HFFc6 (cell line): ENCODE measurements at places on chromosomes 16 and 17.
A peak's percentile ranks its signal among the peaks of the same experiment; 100 is the strongest.

GRCh38 chr17:81438688-81439087 lies 43.4 kb downstream of the BAHCC1 start:
- no peak overlapping the region for H3K27ac ChIP-seq
- H3K4me3 ChIP-seq: no peak overlapping the region
- no peaks in the 10 kb centered on the region for H3K36me3 ChIP-seq
- no peak for DNase-seq

DNA sequence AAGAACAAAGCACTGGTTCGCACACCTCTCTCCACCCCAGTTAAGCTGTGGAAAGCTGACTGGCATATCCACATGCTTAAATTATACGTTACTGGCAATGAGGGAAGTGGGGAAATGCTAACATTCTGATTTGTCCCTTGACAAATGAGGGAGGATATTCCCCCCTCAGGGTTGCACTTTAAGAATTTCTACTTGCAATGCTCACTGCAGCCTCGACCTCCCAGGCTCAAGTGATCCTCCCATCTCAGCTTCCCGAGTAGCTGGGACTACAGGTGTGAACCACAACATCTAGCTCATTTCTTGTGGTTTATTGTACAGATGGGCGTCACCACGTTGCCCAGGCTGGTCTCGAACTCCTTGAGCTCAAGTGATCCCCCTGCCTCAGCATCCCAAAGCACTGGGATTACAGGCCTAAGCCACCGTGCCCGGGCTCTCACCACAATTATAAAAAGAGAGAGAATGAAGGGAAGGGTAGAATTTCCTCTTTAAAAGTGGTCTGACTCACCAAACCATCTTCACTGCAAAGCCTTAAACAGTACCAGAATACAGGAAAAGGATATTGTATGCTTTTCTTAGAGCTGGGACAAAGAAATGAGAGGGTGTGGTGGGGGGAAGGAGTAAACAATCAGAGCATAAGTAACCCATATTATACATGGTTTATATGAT lies 38.9 kb downstream of the KANSL1 start:
- DNase-seq: peak; percentile 21
- peak overlapping the region; percentile 47; the same call in 1 of the 2 replicates for H3K4me3 ChIP-seq
- no peaks in the 10 kb centered on the region for H3K36me3 ChIP-seq
- H3K27me3 ChIP-seq: no peaks in the 10 kb centered on the region
- peaks cover 84% of the 10 kb centered on the region for H3K4me1 ChIP-seq
- peak overlapping the region; percentile 47; the same call in 1 of the 2 replicates for H3K27ac ChIP-seq

- H3K4me1 ChIP-seq: peaks cover 51% of the 10 kb centered on the region
- DNase-seq: no peak
- peaks cover 23% of the 10 kb centered on the region for H3K36me3 ChIP-seq
- H3K27me3 ChIP-seq: peaks cover 9% of the 10 kb centered on the region
- peak overlapping the region; percentile 90 for H3K4me3 ChIP-seq
- peak overlapping the region; percentile 36; the same call in 1 of the 2 replicates for H3K27ac ChIP-seq
These were observed 882 bp upstream of the ATP6V0C start for GRCh38 chr16:2512735-2513404.

DNA sequence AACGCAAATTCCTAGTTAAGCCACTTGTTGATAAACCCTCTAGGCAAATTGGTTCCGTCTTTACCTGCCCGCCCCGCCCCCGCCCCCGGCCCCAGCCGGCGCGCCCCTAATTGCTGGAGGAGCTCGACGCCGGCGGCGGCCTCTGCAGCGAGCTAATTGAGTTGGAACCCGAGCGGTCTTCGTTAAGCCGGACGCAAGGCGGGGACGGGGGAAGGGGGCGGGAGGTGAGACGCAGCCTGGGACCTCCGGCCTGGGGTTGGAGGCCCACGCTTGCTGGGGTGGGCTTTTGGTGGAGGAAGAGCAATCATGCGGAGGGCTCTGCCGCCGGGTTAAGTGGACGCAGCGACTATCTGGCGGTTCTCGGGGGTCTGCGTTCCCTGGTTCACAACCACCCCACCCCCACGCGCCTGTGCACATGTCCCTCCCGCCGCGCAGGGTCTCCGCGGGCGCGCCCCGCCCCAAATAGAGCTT lies 12.7 kb upstream of the FOXF1 start:
- peaks cover 63% of the 10 kb centered on the region for H3K27me3 ChIP-seq
- H3K4me3 ChIP-seq: no peak overlapping the region
- H3K36me3 ChIP-seq: no peaks in the 10 kb centered on the region
- H3K27ac ChIP-seq: no peak overlapping the region
- DNase-seq: no peak

GRCh38 chr16:20846030-20846429 lies 39.7 kb downstream of the REXO5 start:
- H3K36me3 ChIP-seq: peaks cover 8% of the 10 kb centered on the region; the same call in 1 of the 2 replicates
- no peaks in the 10 kb centered on the region; the same call in 1 of the 2 replicates for H3K27me3 ChIP-seq
- peaks cover 16% of the 10 kb centered on the region for H3K4me1 ChIP-seq
- H3K4me3 ChIP-seq: no peak overlapping the region
- H3K27ac ChIP-seq: no peak overlapping the region
- no peak for DNase-seq

GRCh38 chr16:2147981-2148671 lies at the start of gene RAB26:
Gene RAB26, plus strand, starts transcription at chr16:2148625. Its CDS starts 159 bp downstream, at chr16:2148784.
- DNase-seq: no peak
- H3K4me1 ChIP-seq: peaks cover 28% of the 10 kb centered on the region
- H3K27me3 ChIP-seq: peaks cover 22% of the 10 kb centered on the region
- H3K36me3 ChIP-seq: peaks cover 9% of the 10 kb centered on the region
- peak within 1 kb of the TSS; percentile 57 for H3K27ac ChIP-seq

- H3K27me3 ChIP-seq: no peaks in the 10 kb centered on the region
- H3K27ac ChIP-seq: no peak overlapping the region
- DNase-seq: no peak
- H3K4me1 ChIP-seq: peaks cover 56% of the 10 kb centered on the region
These were observed 10.0 kb downstream of the USP32 start for GRCh38 chr17:60381958-60382357.

DNA sequence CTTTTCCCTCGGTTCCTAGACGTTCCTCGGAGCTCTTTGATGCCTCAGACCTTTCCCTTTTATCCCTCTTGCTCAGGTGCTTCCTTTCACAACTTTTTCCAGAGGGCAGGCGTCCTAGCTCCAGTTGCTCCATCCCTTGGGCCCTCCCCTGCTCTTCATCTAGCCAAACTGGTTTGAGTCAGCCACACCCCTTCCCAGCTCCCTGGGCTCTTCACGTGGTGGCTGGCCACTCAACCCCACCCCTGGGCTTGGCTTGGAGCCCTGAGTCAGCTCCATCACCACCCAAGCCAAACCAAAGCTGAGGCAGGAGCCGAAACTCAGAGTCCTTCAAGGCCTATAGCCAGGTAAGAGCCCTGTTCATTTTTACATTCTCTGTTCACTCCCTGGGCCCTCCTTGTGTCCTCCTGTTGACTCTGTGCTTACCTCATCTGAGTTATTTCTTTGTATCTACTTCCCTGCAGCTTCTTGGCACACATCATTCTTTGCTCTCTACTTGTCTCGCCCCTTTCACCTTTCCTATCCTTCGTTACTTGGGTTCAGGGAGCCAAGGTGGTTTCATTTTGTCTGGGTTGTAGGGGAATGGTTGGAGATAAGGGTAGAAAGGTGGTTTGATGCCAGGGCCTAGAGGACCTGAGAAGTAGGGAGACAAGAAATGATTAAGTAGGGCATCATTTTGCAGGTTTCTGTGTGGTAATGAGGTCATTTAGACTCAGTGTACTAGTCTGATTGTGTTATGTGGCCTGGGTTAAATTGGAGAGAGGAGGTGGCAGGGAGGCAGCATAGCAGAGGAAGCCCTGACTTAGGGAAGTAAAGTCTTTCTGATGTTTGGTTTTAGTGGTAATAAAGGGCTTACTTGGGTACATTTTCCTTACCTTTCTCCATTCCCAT lies 7.6 kb upstream of the PHKG2 start:
- H3K27ac ChIP-seq: peak overlapping the region; percentile 87
- DNase-seq: peak; percentile 68
- peaks cover 40% of the 10 kb centered on the region for H3K36me3 ChIP-seq
- peaks cover 8% of the 10 kb centered on the region for H3K27me3 ChIP-seq
- peaks cover 25% of the 10 kb centered on the region for H3K4me1 ChIP-seq

DNA sequence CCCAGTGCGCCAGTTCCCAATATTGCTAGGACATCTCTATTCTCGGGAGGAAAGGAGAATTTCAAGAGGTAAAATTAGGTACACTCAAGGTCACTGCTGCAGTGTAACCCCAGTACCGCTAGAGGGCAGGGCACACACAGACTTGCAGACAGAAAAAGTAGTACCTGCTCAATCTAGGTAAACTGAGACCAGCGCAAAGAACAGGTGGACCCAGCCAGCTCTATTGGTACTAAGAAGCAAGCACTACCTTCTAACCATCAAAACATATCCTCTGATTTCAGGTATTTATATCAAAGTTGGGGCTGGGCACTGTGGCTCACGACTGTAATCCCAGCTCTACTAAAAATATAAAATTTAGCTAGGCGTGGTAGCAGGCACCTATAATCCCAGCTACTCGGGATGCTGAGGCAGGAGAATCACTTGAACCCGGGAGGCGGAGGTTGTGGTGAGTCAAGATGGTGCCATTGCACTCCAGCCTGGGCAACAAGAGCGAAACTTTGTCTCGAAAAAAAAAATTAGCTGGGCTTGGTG lies 3.6 kb upstream of the WDR81 start:
- H3K4me1 ChIP-seq: peaks cover 25% of the 10 kb centered on the region
- DNase-seq: peak; percentile 28
- peak overlapping the region; percentile 16; the same call in 1 of the 2 replicates for H3K27ac ChIP-seq
- no peak overlapping the region for H3K4me3 ChIP-seq

DNA sequence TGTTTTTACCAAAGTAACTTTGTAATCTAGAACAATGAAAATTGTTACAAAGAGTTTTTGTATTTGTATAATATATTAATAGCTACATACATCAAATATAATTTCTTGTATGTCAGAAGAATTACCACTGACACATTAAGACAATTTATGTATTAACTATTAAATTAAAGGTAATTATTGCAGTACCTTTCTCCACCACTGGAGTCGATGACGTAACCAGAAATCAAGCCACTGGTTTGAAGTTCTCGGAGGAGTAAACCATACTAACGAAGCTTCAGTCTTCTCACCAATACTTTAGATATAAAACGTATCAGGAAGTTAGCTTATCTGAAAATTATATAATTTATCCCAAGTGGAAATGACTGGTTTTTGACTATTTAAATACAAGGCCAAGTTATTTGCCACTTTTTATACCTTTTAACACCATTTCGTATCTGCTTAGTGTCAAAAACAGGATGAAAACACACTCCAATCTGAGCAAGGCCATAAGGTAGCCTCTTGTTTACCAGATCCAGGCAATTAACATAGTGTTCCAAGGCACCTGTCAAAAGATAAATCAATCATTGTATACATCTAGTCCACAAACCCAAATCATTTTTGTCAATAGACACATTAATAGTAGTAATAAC lies 4.3 kb downstream of the POLG2 start:
- peaks cover 33% of the 10 kb centered on the region for H3K4me1 ChIP-seq
- H3K27me3 ChIP-seq: peaks cover 20% of the 10 kb centered on the region
- no peak overlapping the region for H3K4me3 ChIP-seq
- peaks cover 31% of the 10 kb centered on the region for H3K36me3 ChIP-seq
- no peak overlapping the region for H3K27ac ChIP-seq

DNA sequence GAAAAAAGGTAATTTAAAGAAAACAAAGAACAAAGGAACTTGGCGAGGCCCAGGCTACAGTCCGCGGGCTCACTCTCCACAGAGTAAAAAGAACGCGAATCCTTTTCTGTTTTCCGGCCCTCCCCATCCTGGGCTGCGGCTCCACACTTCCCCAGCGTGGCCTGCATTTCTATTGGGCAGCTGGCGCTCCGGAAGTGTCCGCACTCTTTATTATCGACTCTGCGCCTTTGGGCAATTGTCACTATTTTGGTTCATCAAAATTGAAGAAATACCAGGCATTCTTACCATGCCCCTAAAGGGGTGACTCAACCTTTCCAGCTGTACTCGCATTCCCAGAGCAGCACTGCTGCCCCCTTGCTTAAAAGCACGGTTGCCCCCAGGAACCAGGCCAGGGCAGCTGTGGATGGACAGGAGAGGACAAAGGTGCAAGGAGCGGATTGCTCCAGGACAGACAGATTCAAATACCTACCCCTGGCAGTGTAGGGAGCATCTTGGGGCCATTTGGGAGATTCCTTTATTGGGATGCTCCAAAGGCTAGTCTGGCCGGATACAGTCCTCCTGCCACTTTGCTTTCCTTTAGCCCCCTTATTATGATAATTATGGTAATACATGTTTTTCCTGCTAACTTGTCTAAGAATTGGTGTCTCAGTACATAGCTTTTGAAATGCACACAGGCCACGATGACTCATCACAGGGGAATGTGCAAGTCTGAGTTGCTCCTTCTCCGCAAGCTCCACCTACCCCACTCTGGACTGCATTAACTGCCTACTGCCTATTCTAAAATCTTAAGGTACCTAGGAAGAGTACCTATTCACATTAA lies 985 bp upstream of the SLFN12 start:
- peaks cover 2% of the 10 kb centered on the region; the same call in 1 of the 2 replicates for H3K27me3 ChIP-seq
- DNase-seq: peak; percentile 99

DNA sequence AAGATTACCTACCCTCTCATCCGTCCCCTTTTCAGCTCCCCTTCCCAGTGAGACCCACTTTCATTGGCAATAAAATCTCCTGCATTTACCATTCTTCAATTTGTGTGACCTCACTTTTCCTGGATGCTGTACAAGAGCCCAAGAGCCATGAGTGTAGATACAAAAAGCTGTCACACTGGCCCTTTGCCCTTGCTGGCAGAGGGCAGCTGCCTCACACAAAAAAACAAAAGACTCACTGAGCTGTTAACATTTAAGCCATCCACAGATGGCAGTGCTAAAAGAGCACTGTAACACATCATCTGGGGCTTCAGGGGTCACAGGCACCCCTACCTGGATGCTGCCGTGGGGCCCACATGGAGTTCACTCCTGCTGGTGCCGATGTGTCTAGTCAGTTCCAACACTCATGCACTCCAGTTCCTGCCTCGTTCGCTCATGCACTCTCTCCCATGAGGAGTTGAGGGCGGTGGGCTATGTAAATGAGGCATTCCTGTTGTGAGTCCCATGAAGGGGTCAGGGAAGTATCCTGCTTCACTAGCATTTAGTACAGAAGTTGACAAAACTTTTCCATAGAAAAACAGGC lies 123.1 kb downstream of the CA10 start:
- no peak for DNase-seq
- H3K36me3 ChIP-seq: no peaks in the 10 kb centered on the region
- no peaks in the 10 kb centered on the region for H3K4me1 ChIP-seq
- H3K4me3 ChIP-seq: no peak overlapping the region
- no peak overlapping the region for H3K27ac ChIP-seq
- no peaks in the 10 kb centered on the region for H3K27me3 ChIP-seq

DNA sequence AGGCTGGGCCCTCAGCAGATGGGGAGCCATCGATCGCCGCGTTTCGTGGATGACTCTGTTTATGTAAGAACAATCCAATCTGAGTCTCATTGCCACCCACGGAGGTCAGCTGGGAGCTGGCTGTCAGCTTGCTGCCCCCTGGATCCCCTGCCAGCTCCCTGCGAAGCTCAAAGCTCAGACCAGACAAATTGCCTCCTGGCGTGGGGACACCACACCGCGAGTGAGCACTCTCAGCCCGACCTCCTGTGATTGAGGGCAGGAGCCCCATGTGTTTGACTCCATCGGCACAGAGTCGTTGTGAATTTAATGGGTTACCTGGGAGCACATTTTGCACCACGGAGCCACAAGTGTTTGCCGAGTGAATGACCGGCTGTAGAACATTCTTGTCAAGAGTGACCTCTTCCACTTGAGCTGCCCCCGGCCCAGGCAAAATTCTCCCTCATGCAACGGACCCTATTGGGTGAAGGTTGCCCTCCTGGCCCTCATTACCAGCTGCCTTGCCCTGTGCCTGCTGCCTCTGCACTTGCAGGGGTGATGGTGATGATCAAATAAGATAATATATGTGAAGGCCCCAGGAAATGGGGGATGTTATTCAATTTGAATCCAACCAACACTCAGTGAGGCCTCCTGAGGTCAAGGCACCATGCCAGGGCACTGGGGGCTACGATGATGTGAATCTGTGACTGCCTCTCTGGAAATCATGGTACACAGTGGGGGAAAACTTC lies 7.6 kb upstream of the GFAP start:
- no peak overlapping the region for H3K27ac ChIP-seq
- H3K4me1 ChIP-seq: peaks cover 6% of the 10 kb centered on the region; the same call in 1 of the 2 replicates
- no peak for DNase-seq
- no peak overlapping the region for H3K4me3 ChIP-seq
